AG08395 (cell line): ENCODE measurements at places on chromosomes 2 and 18.

- DNase-seq: no peak
These were observed 73.5 kb upstream of the C2orf15 start for GRCh38 chr2:99067871-99068625.

DNA sequence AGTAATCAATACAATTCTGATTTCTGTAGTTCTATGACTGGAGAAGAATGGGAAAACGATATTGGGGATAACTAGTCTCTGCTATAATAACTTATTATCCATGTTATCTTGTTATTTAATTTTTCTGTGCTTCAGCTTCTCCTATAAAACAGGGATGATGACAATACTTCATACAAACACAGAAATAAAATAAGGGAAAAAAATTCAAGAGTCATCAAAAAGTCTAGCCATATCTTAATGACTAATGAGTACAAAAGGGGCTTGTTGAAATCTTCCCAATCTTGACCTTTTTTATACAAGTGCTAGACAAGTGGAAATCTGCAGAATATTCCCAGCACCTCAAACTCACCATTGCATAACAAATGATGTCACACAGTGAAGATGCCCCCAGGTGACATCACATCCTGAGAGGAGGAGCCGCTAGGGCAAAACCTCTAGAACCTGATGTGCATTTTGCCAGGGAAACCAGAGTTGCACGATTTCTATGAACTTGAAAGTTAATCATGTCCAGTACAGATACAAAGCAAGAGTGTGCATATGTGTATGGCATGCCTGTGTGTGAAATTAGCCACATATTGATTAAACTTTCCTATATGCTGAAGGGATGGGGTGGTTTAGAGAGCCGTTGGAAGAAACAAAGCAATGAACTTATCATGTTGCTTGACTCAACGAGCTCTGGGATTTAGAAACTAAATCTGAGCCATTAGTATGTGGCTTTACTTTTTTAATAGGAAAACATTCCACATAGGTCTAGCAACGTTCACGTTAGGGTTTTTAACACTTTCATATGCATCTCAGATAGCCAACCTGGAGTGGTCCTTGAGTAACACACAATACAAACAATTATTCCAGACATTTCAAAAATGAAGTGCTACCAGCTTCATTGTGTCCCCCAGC is 278.9 kb downstream of the SLC4A3 start:
- no peak for DNase-seq

GRCh38 chr2:7020059-7020458 is 102.8 kb downstream of the RNF144A start:
- DNase-seq: no peak

DNA sequence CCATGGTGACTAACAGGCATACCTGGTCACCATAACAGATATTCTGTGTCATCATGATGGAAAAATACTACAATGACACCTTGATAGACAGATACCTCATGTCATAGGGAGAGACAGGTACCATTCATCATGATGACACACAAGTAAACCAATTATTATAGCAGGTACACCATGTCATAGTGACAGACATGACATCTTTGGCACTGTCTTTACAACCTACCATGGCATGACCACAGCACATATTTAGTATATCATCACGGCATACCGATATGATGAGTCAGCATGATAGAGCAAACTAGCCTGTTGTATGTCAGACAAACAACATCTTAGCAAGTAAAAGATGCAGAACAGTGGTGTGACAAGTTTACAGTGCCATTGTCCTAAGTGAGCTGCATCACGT is 101.3 kb upstream of the KLHL29 start:
- no peak for DNase-seq

GRCh38 chr2:240573071-240573515 is 4.8 kb downstream of the RNPEPL1 start:
- DNase-seq: no peak

GRCh38 chr18:22603902-22604301 is 186.2 kb upstream of the CTAGE1 start:
- DNase-seq: no peak

GRCh38 chr2:231795525-231796327 is 9.5 kb downstream of the COPS7B start:
- DNase-seq: peak; percentile 52

DNA sequence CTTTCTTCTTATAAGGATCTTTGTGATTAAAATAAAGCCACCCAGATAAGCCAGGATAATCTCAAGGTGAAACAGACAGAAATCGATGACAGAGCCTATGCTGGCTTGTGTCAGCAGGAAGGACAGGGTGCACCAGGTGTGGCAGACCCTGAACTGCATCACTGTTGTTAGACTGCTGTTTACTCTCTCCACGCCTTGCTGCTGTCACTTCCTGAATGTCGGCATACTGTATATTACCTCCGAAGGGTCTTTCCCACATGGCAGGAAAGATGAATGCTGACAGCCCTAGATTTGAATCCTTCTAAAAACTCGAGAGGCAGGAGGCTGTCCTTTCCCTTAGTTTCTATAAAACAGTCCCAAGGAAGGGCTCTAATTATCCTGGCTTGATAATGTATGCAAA is 18.9 kb upstream of the TMEM163 start:
- no peak for DNase-seq

DNA sequence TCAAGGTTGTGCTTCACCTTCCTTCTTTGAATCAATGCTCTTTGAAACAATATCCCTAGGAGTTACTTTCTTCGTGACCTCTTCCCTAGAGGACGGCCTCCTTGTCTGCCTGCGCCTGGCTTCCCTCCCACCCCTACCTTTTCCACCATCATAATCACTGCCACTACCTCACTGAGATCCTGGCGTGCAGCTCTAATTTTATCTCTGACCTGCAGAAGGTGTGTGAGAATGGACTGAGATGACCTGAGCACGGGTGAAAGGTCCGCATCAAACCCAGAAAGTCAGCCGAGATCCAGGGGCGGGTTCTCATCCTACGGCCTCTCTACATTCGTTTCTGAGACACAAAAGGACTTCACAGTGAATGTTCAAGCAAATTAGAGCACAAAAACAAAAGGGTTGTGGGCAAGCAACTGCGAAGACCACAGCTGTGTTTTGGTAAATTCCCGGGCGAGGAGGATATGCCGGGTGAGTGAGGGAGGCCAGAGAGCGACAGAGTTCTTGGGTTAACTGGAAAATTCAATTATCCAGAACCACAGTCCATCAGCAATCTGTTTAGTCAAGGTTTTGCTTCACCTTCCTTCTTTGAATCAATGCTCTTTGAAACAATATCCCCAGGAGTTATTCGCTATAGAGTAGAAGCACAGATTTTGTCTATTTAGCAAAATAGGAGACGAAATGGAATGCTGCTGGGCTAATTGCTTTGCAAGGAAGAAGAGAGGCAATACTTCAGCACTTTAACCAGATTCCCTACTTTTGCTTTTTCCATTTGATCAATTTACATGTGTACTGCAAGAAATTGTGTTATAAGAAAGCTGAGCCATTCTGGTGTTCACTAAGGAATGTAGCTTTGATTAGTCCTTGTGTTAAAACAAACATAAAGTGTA is 212.6 kb downstream of the ACKR3 start:
- no peak for DNase-seq

DNA sequence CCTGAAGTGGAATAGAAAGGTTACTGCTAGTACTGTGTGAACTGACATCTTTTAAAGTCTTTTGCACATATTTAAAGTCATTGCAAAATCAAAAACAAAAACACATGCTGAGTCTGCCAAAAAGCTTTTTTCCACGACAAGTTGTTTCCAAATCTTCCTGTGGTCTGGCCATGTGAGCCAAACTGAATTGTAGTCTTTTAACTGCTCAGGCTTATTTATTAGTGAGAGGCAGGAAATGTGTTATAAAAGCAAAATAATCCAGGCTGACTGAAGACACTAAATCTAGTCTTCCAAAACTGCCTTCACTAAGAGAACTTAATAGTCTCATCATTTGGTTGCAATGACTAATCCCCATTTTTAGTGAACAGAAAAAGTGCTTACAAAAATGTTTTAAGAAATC is 2.3 kb downstream of the KRCC1 start:
- peak; percentile 52 for DNase-seq

- DNase-seq: no peak
These were observed 32.3 kb upstream of the NEB start for GRCh38 chr2:151766437-151767153.

- DNase-seq: no peak
These were observed 1.1 kb upstream of the KCNIP3 start for GRCh38 chr2:95296011-95296410.

DNA sequence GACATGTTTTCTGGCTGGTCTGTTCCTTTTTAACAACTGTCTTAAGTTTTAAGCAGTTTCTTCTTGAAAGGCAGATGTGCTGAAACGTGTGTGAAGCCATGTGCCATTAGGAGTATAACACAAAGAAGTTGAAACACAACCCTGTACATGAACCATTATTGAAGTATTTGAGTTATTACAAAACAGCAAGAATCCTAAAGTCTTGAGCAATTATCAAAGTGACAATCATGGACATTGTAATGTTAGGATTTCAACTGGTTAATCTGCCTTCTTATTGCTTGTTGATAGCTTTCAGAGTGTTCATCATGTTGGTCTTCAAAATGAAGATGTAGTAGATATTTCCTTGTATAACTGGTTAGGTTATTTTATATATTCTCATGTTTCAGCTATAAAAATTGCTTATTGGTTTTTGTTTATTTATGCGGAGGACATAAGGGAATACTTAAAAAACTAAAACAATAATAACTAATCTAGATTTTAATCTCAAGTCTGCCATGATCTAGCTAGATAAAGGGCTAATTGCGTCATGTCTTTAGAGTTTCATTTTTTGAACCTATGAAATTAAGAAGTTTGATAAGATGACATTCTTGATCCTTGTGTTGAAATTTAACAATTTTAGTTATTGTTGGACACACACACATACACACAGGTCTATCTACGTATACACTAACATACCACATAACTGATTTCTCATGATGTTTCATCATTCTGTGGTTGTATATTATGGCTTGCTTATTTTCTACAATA is 21.1 kb downstream of the PPP1R1C start:
- DNase-seq: no peak

DNA sequence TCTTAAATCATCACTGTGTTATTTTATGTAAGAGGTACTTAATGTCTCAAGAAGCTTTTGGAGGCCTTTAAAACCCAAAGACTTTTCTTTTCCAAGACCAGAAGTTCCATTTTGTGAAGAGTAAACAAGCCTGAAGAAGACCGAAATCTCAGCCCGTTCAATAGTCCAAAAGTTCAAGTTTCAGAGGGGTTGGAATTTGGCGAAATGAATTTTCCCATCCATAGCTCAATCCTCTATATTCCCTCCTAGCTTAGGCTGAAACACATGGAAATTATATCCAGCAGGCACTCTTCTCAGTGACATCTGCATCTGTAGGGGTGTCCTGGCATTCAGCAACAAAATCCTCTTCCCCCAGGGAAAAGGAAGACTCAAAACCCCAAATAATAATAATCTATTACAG is 344.6 kb downstream of the ARHGAP15 start:
- no peak for DNase-seq

DNA sequence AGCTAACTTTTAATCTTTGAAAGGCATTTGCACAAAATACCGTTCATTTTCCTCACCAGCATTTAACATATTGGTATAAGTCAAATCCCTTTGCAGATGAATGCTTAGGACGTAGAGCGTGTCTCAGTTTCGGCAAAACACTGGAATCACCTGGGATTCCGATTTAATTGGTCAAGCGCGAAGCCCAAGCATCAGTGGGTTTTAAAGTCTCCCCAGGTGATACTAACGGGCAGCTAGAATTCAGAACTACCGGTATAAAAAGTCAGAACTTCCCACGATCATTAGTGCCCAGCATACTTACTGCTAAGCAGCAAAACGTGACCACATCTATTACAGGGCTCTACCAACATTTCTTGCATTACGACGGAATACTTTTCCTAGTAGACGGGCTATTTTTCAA is 24.6 kb downstream of the ALPK2 start:
- no peak for DNase-seq

- DNase-seq: peak; percentile 46
These were observed 12.0 kb downstream of the CATIP start for GRCh38 chr2:218368621-218369153.

- no peak for DNase-seq
These were observed 1195.1 kb upstream of the CHAC2 start for GRCh38 chr2:52572469-52572894.

DNA sequence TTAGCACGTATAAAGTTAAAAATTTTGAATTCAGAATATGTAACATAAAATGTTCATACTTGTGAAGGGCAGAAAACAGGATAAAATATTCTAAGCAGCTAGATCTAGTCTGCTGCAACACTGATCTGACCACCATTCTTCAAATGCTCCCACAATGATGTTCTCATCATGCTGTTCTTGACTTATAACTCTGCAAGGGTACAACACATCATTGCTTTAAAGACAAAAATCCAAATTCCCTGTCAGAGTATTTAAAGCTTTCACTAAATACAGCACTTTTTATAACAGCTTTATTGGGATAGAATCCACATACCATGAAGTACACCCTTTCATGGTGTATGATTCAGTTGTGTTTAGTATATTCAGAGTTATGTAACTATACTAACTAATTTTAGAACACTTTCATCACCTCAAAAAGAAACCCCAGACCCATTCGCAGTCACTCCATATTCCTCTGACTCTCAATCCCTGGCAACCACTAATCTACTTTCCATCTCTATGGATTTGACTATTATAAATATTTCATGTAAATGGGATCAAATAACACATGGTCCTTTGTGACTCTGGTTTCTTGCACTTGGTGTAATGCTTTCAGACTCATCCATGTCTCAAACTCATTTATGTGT is 56.4 kb downstream of the MAP4K3 start:
- DNase-seq: no peak

GRCh38 chr2:199902486-199903110 is 8.5 kb upstream of the C2orf69 start:
- no peak for DNase-seq

DNA sequence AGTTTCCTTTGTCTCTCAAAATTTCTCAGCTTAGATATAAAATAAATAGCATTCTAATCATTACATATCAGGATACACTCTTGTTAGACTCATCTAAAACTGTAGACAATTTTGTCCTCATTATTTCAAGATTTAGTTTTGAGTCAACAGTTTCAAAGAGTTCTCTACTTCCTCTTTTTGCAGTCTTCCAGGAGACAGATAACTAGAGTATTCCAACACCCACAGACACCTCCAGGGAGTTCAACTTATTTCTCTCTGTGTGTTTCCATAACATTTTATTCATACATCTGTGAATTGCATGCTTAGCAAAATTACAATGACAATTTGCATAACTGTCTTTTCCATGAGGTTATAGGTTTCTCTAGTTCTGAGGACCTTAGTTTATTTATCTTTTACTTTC is 166.6 kb upstream of the HNMT start:
- no peak for DNase-seq

DNA sequence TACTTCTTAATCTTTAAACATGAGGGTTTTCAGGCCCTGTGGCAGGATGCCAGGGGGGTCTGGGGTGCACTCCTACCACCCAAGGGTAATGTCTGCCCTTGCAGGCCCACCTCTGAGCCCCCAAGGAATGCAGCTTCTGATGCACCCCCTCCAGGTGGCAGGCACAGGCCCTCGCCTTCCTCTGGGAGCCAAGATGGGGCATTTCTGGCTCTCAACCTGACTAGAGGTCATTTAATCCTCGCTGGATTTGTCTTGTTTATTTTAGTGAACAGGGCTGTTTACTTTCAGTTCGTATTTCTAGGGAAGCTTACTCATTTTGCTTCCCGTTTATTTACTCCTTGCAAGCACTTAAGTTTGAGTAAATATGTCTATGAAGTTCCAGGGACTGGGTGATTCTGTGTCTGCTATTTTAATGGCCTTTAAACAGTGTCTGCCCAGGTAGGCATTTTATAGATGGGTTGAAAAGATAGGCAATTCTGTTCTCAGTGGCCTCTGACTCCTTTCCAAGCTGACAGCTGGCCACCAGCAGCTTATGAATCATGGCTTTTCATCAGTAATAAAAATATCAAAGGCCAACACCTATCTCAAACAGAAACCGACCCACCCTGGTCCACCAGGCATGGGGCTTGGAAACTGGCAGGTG is 11.1 kb upstream of the DNPEP start:
- no peak for DNase-seq

GRCh38 chr2:206863196-206863595 is 76.1 kb upstream of the CPO start:
- DNase-seq: no peak
